ENCODE measurements at places on chromosomes 2 and 18. TPM values are rescaled to one million over a fixed set of nuclear protein-coding genes. Genes with fewer than 3 reads are reported as not detected.

GRCh38 chr2:191255271-191255670 is 10.1 kb downstream of the MYO1B start:
- no peak for DNase-seq

DNA sequence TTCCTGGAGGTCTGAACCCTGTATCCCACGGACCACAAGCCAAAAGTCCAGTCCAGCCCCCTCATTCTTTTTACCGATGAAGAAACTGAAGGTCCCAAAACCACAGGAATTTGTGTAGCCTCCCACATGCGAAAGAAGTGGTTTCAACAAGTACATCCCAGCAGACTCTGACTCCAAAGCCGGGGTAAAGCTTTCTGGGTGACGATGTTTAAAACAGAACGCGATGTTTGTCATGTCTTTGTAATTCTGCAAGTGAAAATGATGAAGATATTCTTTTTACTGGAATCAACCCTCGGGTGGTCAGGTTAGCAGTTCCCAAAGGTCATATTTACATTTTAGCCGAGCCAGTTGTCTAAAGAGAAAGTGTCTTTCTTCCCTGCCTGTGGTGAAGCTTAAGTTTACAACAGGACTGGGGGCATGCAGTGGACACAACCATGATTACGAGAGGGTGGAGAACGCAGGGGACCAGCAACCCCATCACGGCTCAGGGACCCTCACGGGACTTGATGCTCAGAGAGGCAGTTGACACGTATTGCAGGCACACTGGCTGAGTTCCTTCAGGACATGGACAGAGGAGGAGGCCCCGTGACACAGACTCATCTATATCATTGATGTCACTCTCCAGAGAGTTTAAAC is 17.8 kb upstream of the TMEM131 start:
- no peak for DNase-seq

DNA sequence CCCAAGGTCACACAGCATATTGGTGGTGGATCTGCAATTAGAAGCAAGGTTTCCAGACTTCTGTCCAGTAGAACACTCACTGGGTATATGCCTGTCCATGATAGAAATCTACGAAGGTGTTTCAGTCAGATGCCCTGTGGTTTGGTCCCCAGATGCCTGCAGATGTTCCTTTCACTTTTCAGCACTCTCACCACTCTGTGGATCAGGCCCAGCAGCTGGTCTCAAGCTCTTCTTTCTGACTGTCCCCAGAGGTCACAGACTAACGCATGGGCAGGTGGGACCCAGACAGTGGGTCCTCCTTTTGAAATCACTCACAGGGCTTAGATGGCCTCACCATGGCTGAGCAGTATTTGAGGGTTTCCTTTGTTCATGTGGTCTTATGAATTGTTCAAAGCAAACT is 376.5 kb downstream of the ALK start:
- peak; percentile 23 for DNase-seq

GRCh38 chr2:163395602-163396001 is 340.2 kb downstream of the FIGN start:
- no peak for DNase-seq

Gene VWA3B
- not detected for total RNA-seq

DNA sequence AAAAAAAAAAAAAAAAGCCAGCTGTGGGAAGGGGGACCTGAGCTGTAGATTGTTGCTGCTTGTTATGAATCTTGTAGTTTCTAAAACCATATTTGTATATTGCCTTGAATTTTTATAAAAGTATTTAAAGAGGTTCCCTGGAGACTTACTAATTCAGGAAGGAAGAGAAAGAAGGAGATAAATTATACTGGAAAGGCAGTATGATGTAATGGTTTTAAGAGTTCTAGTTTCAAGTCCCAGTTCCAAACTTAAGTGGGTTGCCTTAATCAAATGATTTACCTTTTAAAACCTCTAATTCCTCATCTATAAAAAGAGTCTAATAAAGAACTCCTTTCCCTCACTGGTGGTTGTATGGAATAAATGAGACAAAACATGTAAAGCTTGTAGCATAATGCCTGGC is 62.2 kb downstream of the PTRHD1 start:
- DNase-seq, result no peak

- DNase-seq, result peak; percentile 31
Observed at GRCh38 chr18:2303517-2304238, 267.6 kb downstream of the METTL4 start.

DNA sequence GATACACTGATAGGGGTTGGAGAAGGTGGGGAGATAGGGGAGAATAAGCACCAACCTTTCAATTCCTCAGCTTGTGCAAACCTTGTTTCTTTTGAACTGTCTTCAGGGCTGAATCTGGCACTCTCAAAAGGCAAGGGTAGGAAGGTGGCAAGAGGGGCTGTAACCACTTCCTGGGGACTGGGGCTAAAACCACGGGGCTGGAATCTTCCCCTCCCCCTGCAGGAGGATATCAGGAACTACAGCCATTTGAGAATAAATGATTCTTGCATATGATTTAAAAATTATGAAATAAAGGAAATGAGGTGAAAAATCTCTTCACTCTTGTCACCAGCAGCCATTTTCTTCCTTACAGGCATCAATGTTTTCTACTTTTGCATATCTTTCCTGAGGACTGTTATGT is 50.8 kb downstream of the ATOH8 start:
- no peak for DNase-seq

- DNase-seq, result no peak
Observed at GRCh38 chr18:24500766-24501165, 40.3 kb downstream of the HRH4 start.

Gene LRPPRC
- 50.7 TPM for total RNA-seq

All from SJSA1 (cell line).